ENCODE measurements at places on chromosomes 2 and 18.

GRCh38 chr2:219436491-219436890 lies 1.8 kb downstream of the SPEG start:
- no peak for DNase-seq
- H3K27me3 ChIP-seq, result peaks cover 17% of the 10 kb centered on the region
- no peak overlapping the region for H3K27ac ChIP-seq
- peaks cover 7% of the 10 kb centered on the region for H3K4me1 ChIP-seq
- H3K4me3 ChIP-seq, result no peak overlapping the region

DNA sequence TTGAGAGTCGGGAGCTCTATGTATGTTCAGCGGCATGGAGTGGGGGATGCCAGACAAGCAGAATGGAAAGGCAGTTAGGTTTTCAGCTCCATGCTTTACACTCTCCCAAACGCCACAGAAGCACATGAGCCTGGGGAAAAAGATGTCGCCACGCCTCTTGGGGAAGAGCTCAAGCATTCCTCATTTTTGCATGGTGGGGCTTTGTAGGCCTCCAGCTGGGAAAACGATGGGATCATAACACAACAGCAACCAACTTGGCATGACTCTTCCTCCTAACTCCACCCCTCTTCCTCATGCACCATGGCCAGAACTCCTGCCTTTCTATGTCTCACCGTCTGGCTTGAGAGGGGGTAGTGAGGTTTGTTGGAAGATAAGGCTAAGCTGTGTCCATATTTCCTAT lies 102.6 kb downstream of the PAX3 start:
- DNase-seq, result no peak
- H3K27ac ChIP-seq, result no peak overlapping the region
- H3K27me3 ChIP-seq, result no peaks in the 10 kb centered on the region
- H3K4me3 ChIP-seq, result no peak overlapping the region
- H3K4me1 ChIP-seq, result no peaks in the 10 kb centered on the region

DNA sequence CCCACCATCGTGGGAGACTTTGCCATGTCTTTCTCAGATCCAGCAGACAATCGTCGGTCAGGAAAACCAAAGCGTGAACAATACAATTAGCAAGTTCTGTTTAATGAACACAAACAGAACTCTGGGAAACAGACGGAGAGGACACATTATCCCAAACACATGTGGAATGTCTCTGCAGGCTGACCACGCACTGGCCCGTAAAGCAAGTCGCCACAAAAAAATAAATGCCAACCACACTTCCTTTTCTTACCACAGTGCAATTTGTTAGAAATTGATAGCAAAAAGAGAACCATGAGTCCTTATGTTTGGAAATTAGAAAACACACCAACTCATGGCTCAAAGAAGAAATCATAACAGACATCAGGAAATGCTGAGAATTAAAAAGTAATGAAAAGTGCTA lies 210.9 kb downstream of the TWIST2 start:
- no peak for DNase-seq
- no peak overlapping the region for H3K27ac ChIP-seq
- no peaks in the 10 kb centered on the region for H3K4me1 ChIP-seq

GRCh38 chr2:155372969-155373368 lies 674.5 kb downstream of the KCNJ3 start:
- H3K27me3 ChIP-seq, result no peaks in the 10 kb centered on the region
- no peaks in the 10 kb centered on the region for H3K36me3 ChIP-seq
- no peak for DNase-seq
- no peak overlapping the region for H3K4me3 ChIP-seq
- no peak overlapping the region for H3K27ac ChIP-seq

DNA sequence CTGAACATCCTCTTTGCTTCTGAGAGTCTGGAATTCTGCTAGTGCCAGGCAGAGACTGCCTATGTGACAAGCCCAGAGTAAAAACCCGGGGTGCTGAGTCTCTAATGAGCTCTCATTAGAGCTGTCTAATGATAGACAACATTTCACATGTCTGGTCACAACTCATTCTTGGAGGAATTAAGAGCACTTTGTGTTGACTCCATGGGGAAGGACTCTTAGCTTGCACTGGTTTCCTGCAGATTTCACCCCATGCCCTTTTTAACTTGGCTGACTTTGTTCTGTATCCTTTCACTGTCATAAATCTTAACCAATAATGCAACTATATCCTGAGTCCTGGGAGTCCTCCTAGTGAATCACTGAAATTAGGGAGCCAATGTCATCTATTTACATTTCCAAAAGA lies 33.5 kb downstream of the FBXO15 start:
- H3K27me3 ChIP-seq, result no peaks in the 10 kb centered on the region
- H3K27ac ChIP-seq, result no peak overlapping the region
- no peak for DNase-seq
- H3K36me3 ChIP-seq, result peaks cover under 1% of the 10 kb centered on the region

GRCh38 chr2:226154610-226155009 lies 645.0 kb downstream of the IRS1 start:
- H3K4me1 ChIP-seq, result no peaks in the 10 kb centered on the region
- no peak overlapping the region for H3K4me3 ChIP-seq
- no peaks in the 10 kb centered on the region for H3K36me3 ChIP-seq
- H3K27ac ChIP-seq, result no peak overlapping the region
- no peaks in the 10 kb centered on the region for H3K27me3 ChIP-seq

- no peaks in the 10 kb centered on the region for H3K36me3 ChIP-seq
- H3K27me3 ChIP-seq, result peaks cover 6% of the 10 kb centered on the region
- no peak overlapping the region for H3K4me3 ChIP-seq
- H3K4me1 ChIP-seq, result peaks cover 5% of the 10 kb centered on the region
- no peak overlapping the region for H3K27ac ChIP-seq
These were observed 180.0 kb upstream of the CXCR4 start for GRCh38 chr2:136297994-136298393.

DNA sequence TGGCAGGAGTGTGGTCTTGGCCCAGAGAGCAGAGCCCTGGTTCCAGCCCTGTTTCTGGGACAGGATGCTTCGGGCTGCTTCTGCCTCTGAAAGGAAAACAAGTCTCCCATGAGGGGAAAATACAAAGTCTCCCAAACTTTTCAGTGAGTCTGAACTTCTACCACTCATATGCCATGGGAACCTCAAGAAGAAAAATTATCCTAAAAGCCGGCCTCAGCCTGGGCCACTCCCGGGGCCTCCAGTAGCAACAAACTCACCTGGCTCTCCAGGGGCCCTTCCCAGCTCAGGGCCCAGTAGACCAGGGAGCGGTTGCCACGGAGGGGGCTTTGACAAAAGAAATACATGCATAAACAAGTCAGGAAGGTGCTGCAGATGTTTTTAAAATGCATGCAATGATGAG lies 289.2 kb upstream of the HDAC4 start:
- no peak overlapping the region for H3K27ac ChIP-seq
- no peak for DNase-seq
- no peaks in the 10 kb centered on the region for H3K36me3 ChIP-seq
- H3K4me1 ChIP-seq, result no peaks in the 10 kb centered on the region
- peaks cover 15% of the 10 kb centered on the region for H3K27me3 ChIP-seq

DNA sequence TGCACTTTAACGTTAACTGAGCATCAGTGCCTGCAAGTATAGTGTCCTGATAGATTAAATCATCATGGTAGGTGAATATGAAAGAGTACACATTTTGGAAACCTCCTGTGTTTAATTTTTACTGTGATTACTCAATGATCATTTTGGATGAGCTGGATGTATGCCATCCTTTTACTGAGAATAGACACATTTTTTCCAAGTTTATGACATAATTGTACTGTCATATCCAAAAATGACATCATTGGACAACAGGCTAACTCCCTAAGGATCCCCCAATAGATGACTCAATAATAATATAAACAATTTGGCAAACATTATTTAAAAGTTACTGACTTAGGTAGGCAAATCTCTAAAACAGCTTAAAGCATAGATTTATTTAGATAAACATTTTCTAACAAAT lies 410.8 kb upstream of the REG3G start:
- no peak for DNase-seq
- no peak overlapping the region for H3K4me3 ChIP-seq
- H3K36me3 ChIP-seq, result no peaks in the 10 kb centered on the region
- no peaks in the 10 kb centered on the region for H3K27me3 ChIP-seq
- no peak overlapping the region for H3K27ac ChIP-seq
- no peaks in the 10 kb centered on the region for H3K4me1 ChIP-seq

DNA sequence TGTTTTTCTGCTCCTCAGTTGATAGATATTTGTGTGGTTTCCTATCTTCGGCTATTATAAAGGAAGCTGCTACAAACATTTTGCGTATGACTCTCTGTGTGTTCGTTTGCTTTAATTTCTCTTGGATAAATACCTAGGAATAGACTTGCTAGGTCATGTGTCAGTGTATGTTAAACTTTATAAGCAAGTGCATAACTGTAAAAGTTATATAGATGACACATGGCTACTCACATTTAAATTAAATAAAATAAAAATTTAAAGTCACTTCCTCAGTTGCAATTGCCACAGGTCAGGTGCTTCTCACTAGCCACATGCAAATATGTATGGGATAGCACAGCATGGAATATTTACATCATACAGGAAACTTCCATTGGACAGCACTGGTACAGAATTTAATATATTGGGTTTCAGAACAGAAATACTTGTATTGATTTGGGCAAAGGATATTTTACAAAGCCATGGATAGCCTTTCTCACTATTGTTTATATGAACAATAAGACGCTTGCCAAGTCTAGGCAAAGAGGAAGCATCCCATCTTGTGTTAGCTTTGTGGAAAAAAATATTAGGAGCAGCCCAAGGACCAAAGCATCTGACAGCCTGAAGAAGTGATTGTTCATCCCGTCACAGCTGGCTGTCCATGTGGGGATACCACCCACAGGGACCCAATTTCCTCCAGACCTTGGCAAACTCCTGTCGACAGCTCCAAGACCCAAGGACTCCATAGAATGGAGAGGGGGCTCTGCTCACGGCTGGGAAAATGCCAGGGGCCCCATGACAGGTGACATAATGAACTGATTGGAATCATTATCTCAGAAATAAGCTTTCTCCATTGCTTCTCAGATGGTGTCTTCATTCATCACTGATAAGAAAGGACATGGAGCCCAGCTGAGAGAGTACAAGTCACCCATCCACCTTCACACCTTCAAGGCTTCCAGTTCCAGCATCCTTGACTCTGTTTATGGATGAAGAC lies 196.7 kb downstream of the SH3BP4 start:
- no peak overlapping the region for H3K27ac ChIP-seq
- no peaks in the 10 kb centered on the region for H3K36me3 ChIP-seq
- H3K4me1 ChIP-seq, result no peaks in the 10 kb centered on the region
- H3K4me3 ChIP-seq, result no peak overlapping the region
- H3K27me3 ChIP-seq, result peaks cover 14% of the 10 kb centered on the region
- DNase-seq, result no peak

DNA sequence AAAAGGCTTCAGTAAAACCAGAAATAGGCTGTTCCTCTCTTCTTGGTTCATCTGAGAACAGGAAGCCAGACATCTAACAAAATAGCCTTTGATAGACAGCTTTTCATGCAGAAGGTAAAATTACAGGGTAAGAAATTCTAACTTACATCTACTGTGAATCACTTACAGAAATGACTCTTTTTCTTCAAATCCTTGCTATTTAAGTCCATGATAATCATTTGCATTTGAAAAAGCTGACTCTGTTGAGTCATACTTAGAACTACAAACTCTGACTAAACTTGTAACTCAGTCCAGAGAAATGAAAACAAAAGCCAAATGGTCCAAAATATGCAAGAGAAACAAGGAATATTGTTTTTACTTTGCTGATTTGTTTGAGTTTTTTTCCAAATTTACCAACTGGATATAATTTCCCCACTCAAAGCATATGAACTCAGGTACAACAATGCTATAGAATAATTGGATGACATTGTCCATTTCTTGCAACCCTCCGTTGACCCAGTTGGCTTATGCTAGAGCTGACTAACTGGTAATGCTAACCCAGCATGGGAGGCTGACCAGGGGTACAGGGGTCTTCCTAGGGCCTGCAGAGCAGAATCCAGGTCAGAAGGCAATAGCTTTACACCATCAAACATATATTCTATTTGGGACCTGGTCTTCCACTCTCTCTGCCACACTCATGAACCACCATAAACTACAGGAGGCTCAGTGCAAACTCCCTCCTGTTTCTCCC lies 18.8 kb upstream of the MREG start:
- no peaks in the 10 kb centered on the region for H3K27me3 ChIP-seq
- H3K4me1 ChIP-seq, result peaks cover 26% of the 10 kb centered on the region
- no peak for DNase-seq

DNA sequence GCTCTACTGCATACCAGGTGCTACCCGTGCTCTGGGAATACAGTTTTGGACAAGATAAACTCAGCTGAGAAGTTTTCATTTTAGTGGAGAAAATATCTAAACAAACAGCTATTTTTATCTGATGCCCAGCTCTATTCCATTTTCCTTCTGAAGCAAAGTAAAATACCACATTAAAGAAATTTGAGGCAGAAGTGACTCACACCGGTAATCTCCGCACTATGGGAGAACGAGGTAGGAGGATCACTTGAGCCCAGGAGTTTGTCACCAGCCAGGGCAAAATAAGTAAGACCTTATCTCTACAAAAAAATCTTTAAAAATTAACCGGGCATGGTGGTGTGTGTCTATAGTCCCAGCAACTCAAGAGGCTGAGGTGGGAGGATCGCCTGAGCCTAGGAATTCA lies 416.2 kb upstream of the LYPD1 start:
- H3K4me1 ChIP-seq, result no peaks in the 10 kb centered on the region
- no peaks in the 10 kb centered on the region for H3K36me3 ChIP-seq
- no peaks in the 10 kb centered on the region for H3K27me3 ChIP-seq
- H3K27ac ChIP-seq, result no peak overlapping the region

GRCh38 chr2:104443145-104443544 lies 410.8 kb upstream of the POU3F3 start:
- DNase-seq, result peak; percentile 39
- no peak overlapping the region for H3K4me3 ChIP-seq
- H3K36me3 ChIP-seq, result no peaks in the 10 kb centered on the region
- H3K27me3 ChIP-seq, result no peaks in the 10 kb centered on the region

DNA sequence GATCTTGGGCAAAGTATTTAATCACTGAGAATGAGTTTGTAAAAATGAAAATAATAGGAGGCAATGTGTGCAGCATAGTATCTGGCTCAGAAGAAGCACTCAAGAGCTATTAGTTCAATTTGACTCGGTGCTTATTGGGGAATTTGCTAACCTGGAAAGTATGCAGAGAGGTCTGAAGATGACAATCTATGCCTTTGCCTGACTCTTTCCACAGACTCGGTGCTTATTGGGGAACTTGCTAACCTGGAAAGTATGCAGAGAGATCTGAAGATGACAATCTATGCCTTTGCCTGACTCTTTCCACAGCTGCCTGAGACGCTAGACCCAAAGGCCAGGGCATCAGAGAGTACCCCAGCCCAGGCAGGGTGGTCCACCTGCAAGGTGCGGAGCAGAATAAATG lies 12.2 kb upstream of the SH3BP4 start:
- no peak overlapping the region for H3K4me3 ChIP-seq
- DNase-seq, result no peak
- H3K4me1 ChIP-seq, result no peaks in the 10 kb centered on the region
